Upper lobe of right lung (tissue), 1 donor: ENCODE measurements at places on chromosomes 12 and 14.
A peak's percentile ranks its signal among the peaks of the same experiment; 100 is the strongest.

GRCh38 chr14:78202163-78202562, 32.0 kb downstream of the NRXN3 start:
- no peaks in the 10 kb centered on the region for H3K27me3 ChIP-seq
- no peak overlapping the region for H3K4me3 ChIP-seq
- H3K36me3 ChIP-seq: no peaks in the 10 kb centered on the region
- no peak for DNase-seq
- H3K27ac ChIP-seq: no peak overlapping the region

DNA sequence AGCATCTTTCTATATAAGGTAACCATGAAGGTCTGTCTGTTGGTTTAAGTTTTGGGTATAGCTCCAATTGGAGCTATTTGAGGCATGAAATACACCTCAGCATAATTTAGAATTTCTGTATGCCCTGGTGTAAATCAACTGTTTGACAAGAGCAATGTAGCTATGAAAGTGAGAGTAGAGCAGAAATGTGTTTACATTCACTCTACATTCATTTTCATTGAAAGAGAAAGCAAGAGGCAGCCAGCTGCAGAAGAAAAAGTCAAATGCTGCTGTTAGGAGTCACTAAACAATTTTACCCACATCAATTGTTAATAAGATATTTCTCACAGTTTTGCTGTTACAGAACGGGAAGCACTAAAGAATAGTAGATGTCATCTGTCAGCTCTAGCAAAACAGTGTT, 252.5 kb downstream of the SLC6A15 start:
- DNase-seq: no peak
- H3K27ac ChIP-seq: no peak overlapping the region
- H3K4me3 ChIP-seq: no peak overlapping the region
- no peaks in the 10 kb centered on the region for H3K4me1 ChIP-seq
- H3K36me3 ChIP-seq: no peaks in the 10 kb centered on the region

GRCh38 chr14:63345826-63346225, 27.1 kb upstream of the GPHB5 start:
- no peaks in the 10 kb centered on the region for H3K27me3 ChIP-seq
- H3K36me3 ChIP-seq: no peaks in the 10 kb centered on the region
- no peak for DNase-seq
- no peak overlapping the region for H3K27ac ChIP-seq
- no peaks in the 10 kb centered on the region for H3K4me1 ChIP-seq

DNA sequence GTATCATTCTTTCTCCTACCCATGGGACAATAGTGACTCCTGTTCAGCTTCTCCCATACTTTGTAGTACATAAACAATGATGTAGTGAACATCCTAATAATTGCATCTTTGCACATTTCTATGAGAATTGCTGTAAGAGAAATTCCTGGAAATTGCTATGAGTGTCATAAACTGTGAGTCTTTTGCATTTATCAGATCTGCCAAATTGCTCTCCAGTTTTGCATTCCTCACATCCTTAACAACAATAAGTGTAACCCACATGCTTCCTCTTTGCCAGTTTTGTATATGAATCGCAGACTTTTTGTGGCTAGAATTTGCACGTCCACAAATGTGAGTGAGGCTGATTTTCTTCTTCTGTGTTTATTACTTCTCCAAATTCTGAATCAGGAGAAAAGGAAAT, 124.0 kb upstream of the TBX5 start:
- no peak overlapping the region for H3K4me3 ChIP-seq
- H3K36me3 ChIP-seq: no peaks in the 10 kb centered on the region
- H3K27me3 ChIP-seq: no peaks in the 10 kb centered on the region
- no peak overlapping the region for H3K27ac ChIP-seq

- peaks cover 32% of the 10 kb centered on the region for H3K4me1 ChIP-seq
- no peak overlapping the region for H3K27ac ChIP-seq
- H3K4me3 ChIP-seq: no peak overlapping the region
- no peaks in the 10 kb centered on the region for H3K27me3 ChIP-seq
Observed at GRCh38 chr14:105334383-105335230, 20.1 kb downstream of the PACS2 start.

DNA sequence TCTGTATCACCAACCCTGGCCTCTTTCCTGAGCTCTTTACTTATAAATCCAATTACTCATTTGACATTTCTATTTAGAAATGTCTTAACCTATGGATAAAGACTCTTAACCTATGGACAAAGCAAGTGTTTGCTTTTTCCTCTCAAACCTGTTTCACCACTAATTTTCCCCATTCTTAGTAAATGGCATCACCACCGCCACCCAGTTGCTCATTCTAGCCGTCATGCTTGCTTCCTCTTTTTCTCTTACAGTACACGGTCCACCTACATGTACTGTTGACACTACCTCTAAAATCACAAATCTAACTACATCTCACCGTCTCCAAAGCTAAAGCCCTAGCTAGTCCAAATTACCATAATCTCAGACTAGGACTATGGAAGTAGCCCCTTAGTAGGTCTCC, 60.0 kb downstream of the CAPS2 start:
- H3K36me3 ChIP-seq: no peaks in the 10 kb centered on the region
- no peaks in the 10 kb centered on the region for H3K27me3 ChIP-seq
- H3K27ac ChIP-seq: no peak overlapping the region
- H3K4me1 ChIP-seq: no peaks in the 10 kb centered on the region

- peak; percentile 82 for DNase-seq
- no peaks in the 10 kb centered on the region for H3K27me3 ChIP-seq
- H3K4me1 ChIP-seq: peaks cover 74% of the 10 kb centered on the region
- H3K36me3 ChIP-seq: peaks cover 34% of the 10 kb centered on the region
- peak overlapping the region; percentile 89 for H3K27ac ChIP-seq
Observed at GRCh38 chr14:73741386-73741875, 27.2 kb upstream of the PNMA1 start.

- no peak for DNase-seq
- H3K27ac ChIP-seq: no peak overlapping the region
Observed at GRCh38 chr14:87975636-87976035, 17.3 kb downstream of the GALC start.

GRCh38 chr12:130331146-130331545, 6.5 kb upstream of the PIWIL1 start:
- DNase-seq: no peak
- H3K4me3 ChIP-seq: no peak overlapping the region
- peaks cover 20% of the 10 kb centered on the region for H3K27me3 ChIP-seq
- H3K36me3 ChIP-seq: no peaks in the 10 kb centered on the region

DNA sequence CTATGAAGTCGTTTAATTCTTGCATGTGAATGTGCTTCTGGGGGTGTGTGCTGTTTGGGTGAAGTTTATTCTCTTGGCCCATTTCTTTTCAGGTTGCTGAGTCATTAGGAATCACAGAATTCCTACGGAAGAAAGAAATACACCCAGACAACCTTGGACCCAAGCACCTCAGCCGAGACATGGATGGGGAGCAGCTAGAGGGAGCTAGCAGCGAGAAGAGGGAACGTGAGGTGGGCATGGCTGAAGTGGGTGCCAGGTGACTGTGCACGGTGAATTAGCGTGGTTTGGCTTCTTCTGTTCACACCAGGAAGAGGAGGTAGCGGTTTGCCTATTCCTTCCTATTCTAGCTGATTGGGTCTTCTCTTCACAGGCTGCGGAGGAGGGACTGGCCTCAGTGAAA, 19.2 kb downstream of the ZNF839 start:
- no peaks in the 10 kb centered on the region for H3K27me3 ChIP-seq
- peak; percentile 31 for DNase-seq
- H3K36me3 ChIP-seq: peaks cover 56% of the 10 kb centered on the region
- H3K4me1 ChIP-seq: no peaks in the 10 kb centered on the region

DNA sequence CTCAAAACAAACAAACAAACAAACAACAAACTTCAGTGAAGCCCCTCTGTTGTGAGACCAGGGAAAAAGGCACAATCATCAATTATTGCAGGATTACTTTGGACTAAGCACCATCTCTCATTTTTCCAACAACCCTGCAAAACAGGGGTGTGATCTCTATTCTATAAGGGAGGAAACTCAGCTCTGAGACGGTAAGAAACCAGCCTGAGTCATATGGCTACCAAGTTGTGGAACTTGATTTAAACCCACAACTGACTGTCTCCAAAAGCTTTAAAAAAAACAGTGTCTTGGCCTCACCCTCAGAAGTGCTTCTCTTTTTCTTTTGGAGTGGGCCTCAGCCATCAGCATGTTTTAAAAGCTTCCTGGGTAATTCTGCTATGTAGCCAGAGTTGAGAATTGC, 49.8 kb downstream of the RIN3 start:
- H3K27me3 ChIP-seq: no peaks in the 10 kb centered on the region
- H3K4me3 ChIP-seq: no peak overlapping the region
- H3K4me1 ChIP-seq: peaks cover 5% of the 10 kb centered on the region
- peaks cover 22% of the 10 kb centered on the region for H3K36me3 ChIP-seq
- H3K27ac ChIP-seq: no peak overlapping the region

- no peak overlapping the region for H3K27ac ChIP-seq
- H3K4me1 ChIP-seq: no peaks in the 10 kb centered on the region
- H3K4me3 ChIP-seq: no peak overlapping the region
- peaks cover 93% of the 10 kb centered on the region for H3K36me3 ChIP-seq
Observed at GRCh38 chr12:48831257-48831656, 13.0 kb downstream of the CACNB3 start.

GRCh38 chr14:68268197-68268596, 448.6 kb downstream of the RAD51B start:
- H3K27me3 ChIP-seq: no peaks in the 10 kb centered on the region
- H3K36me3 ChIP-seq: no peaks in the 10 kb centered on the region
- peak overlapping the region; percentile 63 for H3K27ac ChIP-seq
- H3K4me1 ChIP-seq: peaks cover 57% of the 10 kb centered on the region
- H3K4me3 ChIP-seq: no peak overlapping the region
